Nucleus accumbens (tissue), 56 donors: ENCODE measurements at places on chromosomes 16 and 17.

- DNase-seq = no peak
Measured at GRCh38 chr17:46809110-46809571, 9.4 kb downstream of the WNT3 start.

DNA sequence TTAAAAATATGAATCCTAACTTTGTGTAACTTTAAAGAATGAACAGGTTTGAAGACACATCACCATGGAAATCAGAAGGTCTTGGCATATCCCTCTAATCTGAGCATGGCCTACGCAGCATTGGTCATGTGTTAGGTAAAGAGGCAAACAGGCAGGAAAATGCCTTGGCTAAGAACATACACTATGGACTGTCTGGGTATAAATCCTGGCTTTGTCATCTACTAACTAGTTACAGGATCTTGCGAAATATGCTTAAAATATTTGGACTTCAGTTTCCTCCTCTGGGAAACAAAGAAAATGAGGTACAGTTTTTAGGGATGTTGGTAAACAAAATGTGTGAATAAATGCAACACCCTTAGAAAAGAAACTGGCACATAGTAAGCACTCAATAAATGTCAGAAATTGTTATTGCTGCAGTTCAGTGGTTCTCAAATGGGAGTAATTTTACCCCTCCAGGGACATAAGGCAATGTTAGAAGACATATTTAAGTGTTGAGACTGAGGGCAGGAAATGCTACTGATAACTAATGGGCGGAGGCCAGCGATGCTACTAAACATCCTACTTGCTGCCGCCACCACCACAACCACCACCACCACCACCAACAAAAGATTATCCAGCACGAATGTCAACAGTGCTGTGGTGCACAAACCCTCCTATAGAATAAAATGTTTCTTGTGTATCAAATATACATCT lies 770.8 kb upstream of the SOX9 start:
- no peak for DNase-seq

- DNase-seq = no peak
Measured at GRCh38 chr17:51828901-51829300, 329.6 kb downstream of the CA10 start.

GRCh38 chr16:58511933-58512815 lies 3.1 kb upstream of the SETD6 start:
- DNase-seq = peak; percentile 31

DNA sequence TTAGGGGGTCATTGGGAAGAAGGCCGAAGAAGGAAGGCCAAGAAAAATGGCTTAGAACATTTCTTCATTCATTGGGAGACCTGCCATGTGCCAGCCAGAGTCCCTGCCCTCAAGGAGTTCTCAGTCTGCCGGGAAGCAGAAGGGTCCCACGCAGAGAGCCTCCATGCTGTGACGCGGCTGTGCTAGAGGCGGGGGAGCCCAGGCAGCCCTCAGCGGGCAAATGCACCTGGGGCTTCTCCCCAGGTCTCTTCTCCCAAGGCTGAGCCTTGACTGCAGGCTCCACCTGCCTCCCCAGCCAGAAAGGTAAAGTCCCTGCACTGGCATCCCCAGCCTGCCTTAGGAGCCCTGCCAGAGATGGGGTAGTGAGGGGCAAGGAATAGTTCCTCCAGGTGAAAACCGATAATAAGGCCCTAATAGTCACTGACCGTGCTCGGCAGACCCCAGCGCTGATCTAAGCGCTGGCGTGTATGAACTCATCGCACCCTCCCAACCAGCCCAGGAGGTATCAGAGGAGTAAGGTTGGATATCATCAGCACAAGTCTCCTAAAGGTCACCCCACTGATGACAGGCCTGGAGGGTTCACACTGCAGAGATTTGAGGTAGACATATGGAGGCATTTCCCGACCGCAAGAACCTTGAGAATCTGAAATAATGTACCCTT lies 6.0 kb upstream of the CDR2L start:
- DNase-seq = no peak

- DNase-seq = no peak
Measured at GRCh38 chr16:30737794-30738648, 10.2 kb upstream of the PHKG2 start.

GRCh38 chr16:26316683-26317464 lies 625.1 kb downstream of the HS3ST4 start:
- DNase-seq = no peak

- no peak for DNase-seq
Measured at GRCh38 chr16:68400083-68400923, 48.0 kb downstream of the SMPD3 start.

DNA sequence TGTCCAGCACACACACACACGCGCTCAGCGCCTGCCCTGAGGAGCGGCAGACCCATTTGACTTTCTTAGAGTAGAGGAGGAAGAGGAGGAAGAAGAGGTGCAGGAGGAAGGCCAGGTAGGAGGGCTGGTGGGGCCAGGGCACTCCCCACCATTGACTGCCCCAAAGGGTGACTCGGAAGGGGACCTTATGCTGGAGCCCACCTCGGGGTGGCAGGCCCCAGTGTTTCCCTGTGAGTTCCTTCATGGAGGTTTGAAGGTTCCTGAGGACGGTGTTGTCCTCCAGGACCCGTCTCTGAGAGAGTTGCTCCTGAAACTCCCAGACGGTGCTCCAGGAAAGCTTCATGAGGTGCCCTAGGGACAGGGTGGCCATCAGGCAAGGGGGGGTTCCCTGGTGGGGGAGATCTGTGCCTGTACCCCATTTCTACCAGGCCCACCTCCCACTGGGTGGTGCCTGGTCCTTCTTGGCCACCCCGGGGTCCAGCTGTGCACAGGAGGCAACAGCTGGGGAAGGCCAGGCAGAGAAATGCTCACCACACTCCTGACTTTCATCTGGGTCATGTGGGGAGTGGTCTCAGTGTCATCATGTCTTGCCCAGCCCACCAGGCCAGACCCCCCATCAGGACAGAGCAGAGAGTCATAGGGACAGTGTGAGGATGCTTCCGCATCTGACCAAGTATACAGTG lies 89.5 kb downstream of the TNFRSF13B start:
- DNase-seq = no peak

- DNase-seq = no peak
Measured at GRCh38 chr17:49980703-49981197, 11.8 kb downstream of the DLX4 start.

GRCh38 chr17:30600060-30600829 lies 123.0 kb downstream of the GOSR1 start:
- DNase-seq = peak; percentile 58

DNA sequence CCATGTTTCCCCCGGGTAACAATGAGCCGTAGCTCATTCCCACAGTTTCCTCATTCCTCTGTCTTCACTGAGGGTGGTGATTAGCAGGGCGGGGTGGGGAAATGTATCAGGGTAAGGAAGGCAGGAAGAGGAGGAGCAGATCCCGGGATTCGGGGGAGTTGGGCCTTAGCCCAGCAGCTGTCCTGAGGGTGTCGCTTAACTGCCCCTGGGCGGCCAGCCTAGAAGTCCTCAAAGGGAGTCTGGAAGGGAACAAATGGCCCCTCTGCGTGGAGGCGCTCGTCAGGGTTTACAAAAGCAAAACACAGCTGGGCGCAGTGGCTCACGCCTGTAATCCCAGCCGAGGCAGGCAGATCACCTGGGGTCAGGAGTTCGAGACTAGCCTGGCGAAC lies 14.3 kb downstream of the MLYCD start:
- no peak for DNase-seq

DNA sequence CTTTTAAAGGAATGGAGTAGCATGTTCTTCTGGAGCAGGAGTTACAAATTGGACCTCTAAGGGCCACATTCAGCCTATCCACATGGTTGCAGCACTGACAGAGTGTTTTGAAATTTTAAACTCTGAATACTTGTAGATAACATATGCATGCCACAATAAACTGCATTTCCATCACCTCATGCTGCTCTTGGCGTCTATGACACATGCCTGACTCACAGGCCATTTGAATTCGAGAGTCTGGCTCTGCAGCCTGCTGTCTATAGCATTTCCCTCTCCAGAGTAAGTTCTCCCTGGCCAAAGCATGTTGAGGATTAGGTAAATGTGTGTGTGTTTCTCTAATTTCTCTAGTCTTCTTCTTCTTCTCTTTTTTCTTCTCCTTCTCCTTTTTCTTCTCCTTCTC lies 28.7 kb upstream of the MYOCD start:
- DNase-seq = no peak

GRCh38 chr16:89291776-89292175 lies 74.3 kb downstream of the ZNF778 start:
- no peak for DNase-seq

- no peak for DNase-seq
Measured at GRCh38 chr16:53257001-53257400, 177.3 kb upstream of the RBL2 start.

- DNase-seq = no peak
Measured at GRCh38 chr16:80417706-80418271, 123.0 kb upstream of the DYNLRB2 start.

GRCh38 chr16:55728797-55729196 lies 73.0 kb downstream of the SLC6A2 start:
- no peak for DNase-seq

DNA sequence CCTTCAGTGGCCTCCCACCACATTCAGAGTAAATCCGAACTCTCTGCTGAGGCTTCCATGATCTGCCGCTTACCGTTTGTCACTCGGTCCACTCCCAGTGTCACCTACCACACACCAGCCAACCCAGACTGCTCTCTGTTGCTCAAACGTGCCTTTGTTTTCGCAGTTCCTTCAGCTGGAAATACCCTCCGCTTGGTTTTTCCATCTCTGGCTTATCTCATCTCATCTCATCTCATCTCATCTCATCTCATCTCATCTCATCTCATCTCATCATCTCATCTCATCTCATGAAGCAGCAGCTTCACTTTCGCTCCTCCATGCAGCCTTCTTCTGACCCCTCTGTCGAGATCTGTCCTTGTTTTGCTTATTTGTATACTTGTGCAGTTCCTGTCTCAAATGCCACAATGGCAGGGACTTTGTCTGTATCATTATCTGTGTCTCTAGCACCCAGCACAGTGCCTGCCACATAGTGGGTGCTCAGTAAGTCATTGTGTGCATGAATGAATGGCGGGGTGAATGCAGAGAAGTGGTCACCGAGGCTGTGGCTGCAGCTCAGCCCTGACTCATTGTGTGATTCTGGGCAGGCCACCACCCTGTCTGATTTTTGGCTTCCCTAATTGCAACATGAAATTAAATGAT lies 3.8 kb upstream of the SNX20 start:
- DNase-seq = no peak

DNA sequence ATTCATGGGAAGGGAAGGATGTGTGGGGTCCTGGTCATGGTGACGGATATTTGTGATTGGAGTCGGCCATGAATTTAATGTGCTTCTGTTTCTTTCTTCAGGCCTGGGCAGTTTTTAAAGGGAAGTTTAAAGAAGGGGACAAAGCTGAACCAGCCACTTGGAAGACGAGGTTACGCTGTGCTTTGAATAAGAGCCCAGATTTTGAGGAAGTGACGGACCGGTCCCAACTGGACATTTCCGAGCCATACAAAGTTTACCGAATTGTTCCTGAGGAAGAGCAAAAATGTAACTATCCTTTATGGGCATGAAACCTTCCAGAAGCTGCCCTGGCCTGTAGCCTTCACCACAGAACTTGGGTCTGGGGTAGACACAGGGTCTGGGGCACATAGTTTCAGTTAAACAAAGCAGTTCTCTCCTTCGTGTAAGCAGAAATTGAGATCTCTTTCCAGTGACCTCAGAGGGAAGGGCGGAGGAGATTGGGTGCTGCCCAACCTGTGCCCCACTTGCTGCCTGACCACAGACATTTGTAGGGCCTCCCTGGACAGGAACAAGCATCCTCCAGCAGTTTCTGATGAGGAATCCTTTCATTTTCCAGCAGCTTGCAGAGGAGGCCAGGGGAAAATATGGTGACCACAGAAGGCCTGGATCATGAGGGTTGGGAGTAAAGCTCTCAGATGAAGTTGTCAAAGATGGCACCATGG lies 10.1 kb downstream of the IRF8 start:
- no peak for DNase-seq

- no peak for DNase-seq
Measured at GRCh38 chr16:11151156-11151884, 104.7 kb downstream of the SOCS1 start.

- DNase-seq = no peak
Measured at GRCh38 chr17:69960755-69961154, 114.3 kb upstream of the KCNJ16 start.

GRCh38 chr17:78910497-78911284 lies 7.7 kb upstream of the CEP295NL start:
- no peak for DNase-seq

DNA sequence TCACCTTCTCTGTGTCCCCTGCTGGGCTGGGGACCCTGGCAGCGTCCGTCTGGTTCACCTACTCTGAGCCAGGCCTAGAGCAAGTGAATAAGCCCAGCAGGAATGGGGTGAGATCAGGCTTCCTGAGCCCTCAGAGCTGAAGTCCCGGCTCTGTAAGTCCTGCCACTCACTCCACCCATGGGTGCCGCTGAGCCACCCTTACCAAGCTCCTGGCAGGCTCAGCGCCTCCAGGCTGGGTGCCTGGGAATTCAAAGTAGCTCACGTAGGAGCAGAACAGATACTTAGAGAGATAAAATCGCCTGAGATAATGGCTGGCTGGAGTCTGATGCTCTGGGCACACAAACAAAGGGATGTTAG lies 9.8 kb upstream of the LASP1NB start:
- no peak for DNase-seq

DNA sequence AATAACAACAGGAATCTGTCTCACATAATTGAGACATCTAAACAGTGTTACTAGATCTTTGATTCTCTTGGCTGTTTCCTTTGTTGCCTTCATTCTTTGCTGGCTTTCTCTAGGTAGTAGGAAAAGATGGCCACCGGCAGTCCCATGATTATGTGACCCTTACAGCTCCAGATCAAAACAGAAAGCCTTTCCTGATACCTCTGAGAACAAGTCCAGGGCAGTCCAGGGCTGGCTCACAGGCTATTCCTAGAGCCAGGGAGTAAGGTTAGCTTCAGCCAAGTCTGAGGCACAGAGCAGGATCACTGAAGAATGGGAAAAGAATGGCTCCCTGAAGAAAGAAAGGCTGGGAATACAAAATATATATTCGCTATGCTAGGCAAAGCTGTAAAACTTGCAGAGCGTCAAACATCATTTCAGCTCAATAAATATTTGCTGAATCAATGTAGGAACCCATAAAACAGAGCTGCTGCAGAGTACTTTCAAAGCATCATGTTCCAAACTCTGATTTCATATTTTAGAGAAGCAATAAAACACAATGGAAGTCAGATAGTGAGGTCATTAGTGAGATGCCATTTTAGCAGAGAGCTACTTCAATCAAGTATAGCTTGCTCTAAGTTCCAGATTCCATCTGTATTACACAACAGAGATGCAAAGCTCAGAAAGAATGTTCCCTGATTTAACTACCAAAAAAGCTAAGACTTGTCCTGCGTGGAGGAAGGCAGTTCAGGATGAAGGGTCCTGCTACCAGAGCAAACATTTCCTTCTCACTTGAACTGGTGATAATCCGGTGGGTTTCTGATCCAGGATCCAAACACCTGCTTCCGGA lies 23.4 kb downstream of the ADAT1 start:
- DNase-seq = no peak
